ENCODE measurements at places on chromosomes 6 and 20.

GRCh38 chr6:157162766-157163433 is 160.4 kb downstream of the TMEM242 start:
- no peak for DNase-seq

DNA sequence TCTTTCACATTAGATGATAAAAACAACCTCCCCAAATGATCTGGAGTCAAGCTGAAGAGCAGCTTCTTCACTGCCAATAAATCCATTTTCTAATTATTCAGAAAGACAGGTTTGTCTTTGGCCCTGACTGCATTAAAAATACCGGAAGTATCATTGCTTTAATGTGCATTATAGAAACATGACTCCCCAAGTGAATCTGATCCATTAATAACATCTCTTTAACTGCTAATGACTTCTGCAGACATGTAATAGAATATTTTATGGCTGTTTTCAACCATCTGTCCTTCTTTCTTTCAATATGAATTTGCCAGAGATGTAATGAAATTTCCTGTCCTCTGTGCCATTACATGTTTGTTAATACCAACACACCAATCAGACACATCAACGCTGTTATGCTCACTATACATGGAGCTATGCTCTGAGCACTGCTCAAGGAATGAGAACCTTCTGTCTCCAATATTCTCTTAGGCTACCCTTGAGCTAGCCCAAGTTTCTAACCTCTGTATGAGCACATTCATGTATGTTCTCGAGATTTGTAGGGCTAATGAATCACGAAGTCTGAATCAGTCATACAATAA is 87.8 kb downstream of the LYRM4 start:
- DNase-seq: no peak

DNA sequence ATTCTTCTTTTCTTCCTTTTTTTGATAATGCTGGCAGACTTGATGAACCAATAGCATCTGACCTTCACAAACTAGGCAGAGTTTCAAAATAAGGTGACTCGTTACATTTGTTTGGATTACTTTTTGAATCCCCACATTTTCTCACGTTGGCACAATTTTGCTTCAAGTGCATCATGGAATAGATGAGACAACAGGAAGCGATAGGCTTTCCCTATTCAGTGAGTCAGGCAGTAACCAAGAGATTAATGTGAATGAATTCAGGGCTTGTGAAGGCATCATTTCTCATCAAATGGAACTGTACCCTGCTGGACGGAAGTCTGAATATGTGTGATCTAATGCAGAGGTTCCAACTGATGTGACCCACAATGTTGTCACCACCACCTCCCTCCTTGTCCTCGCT is 10.7 kb downstream of the RFPL4B start:
- peak; percentile 66 for DNase-seq

GRCh38 chr6:110990840-110991576 is 9.2 kb downstream of the RPF2 start:
- DNase-seq: no peak

DNA sequence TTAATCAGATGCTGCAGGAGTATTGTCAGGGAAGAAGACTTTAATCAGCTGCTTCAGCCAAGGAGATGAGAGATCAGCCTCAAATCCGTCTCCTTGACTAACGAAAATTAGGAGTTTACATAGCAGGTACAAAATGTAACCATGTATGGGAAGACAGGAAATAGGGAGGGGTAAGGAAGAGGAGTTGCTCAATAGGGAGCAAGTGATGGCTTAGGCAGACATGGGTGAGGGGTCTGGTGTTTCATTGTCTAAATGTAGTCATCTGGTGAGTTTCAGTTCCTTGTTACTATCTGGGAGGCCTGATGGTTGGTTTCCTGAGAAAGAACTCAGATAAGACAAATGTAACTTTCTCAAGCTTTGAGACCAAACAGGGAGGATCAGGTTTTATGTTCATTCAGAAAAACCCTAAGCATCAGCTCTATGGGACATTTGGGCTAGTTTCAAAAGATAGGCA is 217.3 kb upstream of the SULF2 start:
- DNase-seq: no peak

GRCh38 chr20:45976086-45976485 is 4.1 kb upstream of the ZNF335 start:
- DNase-seq: no peak

GRCh38 chr6:83153883-83154521 is 39.1 kb downstream of the PGM3 start:
- DNase-seq: no peak

DNA sequence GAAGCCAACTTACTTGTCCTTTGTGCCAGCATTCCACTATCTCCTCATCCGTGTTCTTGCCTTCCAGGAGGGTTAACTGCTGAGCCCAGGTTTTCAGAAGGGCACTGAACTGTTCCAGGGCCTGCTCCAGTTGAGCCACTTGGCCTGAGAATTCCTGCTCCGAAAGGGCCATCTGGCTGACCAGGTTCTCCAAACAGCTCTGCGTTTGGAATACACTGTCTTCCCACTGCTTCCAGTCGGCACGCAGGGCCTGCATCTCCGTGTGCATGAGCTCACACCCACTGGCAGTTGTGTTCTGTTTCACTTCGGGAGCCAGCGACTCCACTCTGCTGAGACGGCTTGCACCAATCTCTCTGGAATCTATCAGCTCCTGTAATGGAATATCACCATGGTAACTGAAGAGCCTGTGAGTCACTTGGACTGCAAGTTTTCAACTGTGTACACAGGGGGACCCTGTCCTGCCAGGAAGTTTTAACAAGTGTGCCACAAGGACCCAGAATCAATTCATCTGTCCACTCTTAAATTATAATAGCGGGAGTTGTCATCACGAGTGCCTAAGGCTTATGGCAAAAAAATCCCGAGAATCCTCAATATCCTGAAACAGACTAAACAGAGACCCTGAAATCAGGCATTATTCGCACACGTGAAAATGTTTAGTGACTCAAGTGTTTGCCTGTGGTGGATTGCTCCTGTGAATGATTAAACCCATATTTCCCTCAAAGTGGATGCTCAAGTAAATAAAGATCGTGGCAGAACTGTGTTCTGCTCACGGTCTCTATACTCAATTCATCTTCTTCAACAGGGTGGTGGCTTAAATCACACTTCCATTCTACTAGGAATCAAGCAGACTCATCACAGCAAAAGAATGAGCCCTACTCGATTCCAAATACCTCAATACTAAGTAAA is 255.9 kb downstream of the SYNE1 start:
- peak; percentile 88 for DNase-seq

DNA sequence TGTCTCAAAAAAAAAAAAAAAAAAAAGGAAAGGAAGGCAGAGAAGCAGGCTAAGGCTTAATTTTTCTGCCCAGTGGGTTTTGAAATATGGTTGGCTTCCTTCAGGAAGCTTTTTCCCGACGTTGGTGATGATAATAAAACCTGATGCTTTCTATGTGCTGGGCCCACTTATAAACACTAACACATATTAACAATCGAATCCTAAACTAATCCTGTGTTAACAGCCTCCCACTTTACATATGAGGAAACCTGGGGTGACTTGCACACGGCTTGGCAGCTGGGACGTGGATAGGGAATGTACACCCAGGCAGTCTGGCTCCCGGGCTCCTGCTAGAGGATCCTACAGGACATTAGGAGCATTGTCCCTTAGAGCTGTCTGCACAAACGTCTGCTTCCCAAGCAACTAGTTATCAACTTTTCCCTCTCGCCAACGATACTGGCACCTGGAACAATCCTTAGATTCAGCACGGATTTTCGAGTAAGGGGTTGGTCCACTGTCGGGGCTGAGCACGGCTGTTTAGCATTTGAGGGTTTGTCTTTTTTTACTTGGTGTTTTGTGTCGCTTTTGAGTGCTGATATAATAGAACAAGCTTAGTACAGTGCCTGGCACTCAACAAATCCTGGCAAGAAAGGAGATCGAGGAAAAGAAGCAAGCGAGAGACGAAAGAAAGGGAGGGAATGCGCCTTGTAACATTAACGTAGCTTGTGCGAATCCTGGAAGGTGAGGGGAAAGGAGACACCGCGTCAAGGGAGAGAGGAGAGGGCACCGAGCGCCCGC is 622 bp upstream of the KIZ start:
- DNase-seq: no peak

GRCh38 chr20:40280616-40281015 is 408.4 kb downstream of the MAFB start:
- no peak for DNase-seq

DNA sequence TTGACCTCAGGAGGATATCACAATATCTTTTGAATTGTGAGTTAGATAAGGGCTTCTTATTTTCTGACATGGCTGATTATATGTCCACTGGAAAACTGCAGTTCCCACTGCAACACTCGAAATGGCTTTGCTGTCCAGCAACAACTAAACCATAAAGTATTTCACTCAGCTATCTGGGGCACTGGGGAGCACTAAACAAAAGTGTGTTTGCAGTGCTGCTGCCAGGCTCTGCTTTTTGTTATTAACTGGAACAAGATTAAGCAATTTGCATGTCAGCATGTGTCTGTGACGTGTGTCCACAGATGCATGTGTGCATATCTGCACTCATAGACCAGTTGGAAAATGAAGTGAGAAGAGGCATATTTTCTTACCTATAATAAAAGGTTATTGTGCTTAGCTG is 107.8 kb upstream of the CCN2 start:
- DNase-seq: no peak

DNA sequence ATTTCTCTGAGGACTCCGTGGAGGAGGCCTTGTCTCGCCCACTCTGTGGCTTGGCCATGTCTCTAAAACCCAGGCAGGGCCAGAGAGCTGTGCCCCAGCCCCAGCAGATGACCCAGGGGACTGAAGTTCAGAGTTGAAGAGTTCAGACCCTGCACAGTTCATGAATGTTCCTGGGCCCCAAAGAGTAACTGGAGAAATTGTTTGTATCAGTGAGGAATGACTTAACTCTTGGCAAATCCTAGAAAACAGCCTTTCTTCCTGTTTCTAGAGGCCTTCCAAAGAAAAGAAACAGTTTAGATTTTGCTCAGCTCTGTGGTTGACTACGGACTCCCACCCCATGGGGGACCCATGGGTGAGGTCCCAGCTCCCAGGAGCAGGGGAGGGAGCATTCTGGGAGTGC is 62.1 kb upstream of the EYA2 start:
- no peak for DNase-seq

DNA sequence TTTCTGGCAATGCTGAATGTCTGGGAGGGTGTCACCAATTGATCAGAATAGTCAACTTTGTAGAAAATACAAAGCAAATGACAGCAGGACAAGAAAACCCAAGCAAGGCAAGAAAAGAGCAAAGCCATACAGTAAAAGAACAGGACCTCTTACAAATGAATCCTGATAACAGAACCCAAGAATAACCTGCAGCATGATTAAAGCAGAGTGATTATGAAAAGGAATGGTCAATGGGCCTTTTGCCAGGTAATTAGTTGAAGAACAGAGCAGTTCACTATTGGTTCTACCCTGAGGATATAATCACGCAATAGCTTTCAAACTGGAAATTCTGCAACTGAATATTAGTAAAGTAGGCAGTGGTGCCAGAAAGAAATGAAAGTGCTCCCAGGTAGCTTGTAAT is 319.8 kb downstream of the FRK start:
- DNase-seq: no peak

- DNase-seq: peak; percentile 92
Observed at GRCh38 chr20:53708129-53708968, 114.7 kb upstream of the ZNF217 start.

DNA sequence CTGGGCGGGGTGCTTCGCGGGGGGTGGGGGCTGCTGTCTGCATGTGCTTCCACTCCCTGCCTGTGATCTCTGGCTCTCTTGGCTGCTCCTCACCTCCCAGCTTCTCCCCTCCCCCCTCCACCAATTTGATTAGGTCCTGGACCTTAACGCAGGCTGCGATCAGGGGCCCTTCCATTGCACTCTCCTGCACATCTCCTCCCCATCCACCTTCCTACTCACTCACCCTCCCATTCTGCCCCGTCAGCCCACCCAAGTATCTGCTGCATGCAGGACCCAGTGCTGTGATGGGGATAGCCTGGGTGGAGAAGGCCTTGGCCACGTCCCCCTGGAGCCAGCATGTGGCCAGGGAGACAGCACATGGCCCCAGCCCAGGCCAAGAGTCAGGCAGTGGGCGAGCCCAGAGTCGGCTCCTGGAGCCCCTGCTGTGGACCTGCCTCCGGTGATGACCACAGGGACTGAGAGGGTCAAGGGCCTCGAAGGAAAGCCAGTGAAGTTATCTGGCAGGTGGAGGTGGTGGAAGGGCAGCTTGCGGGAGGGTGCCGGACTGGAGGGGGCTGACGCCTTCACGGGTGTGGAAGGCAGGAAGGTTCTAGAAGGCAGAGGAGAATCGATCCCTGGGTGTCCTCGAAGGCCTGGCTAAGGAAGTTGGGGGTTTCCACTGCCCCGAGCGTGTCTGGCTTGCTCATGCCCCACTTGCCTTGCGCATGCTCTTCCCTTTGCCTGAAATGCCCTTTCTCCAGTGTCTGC is 40.7 kb downstream of the SRC start:
- no peak for DNase-seq

DNA sequence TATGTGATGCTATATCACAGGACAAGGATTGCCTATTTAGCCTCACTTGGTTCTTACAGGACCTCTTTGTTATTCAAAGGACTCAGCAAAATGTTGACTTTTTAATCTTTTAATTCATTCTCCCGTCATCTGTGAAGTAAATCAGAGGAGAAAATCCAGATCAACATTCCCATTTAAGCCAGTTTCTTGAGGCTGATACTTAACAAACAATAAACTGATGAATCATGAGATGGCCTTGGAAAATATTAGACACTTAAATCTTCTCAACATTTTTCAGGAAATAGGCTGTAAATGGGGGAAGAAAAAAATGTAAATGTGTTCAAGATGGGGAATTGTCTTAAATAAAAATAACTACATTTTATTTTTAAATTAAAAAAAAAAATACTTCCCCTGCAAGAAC is 55.9 kb upstream of the UBR2 start:
- no peak for DNase-seq

DNA sequence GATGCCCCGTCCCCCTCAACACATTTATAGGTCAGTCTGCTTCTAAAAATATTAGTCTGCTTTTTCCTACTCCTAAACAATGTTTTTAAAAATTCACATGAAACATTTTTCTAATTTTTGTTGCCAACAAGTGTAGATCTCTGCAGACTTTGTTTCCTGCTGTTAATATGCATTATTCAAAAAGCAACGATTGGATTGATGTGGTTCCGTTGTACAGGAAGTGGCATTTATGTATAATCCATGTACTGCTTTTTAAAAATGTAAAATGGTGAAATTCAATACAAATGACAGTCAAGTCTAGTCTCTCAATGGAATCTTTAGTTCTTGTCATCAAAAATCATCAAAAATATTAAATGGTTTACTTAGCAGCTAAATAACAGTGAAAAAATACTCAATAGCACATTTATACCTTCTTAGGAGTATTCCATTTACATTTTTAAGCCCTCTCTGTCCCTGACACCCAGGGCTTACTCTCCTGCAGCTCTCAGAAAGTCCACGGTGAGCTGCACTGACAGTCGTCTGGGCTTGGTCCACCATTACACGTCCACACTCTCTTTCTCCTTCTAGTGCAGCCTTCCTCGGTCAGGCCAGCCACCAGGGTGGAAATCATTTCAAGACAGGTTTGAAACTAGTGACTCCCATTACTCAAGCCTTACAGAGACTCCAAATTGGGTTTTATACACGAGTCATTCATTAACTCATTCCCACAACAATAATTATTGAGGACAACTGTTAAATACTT is 211.5 kb downstream of the TMEM200A start:
- DNase-seq: no peak

Data from HS-5 (cell line).